ENCODE measurements at places on chromosomes 1 and 21. TPM values are rescaled to one million over a fixed set of nuclear protein-coding genes. Genes with fewer than 3 reads are reported as not detected.

DNA sequence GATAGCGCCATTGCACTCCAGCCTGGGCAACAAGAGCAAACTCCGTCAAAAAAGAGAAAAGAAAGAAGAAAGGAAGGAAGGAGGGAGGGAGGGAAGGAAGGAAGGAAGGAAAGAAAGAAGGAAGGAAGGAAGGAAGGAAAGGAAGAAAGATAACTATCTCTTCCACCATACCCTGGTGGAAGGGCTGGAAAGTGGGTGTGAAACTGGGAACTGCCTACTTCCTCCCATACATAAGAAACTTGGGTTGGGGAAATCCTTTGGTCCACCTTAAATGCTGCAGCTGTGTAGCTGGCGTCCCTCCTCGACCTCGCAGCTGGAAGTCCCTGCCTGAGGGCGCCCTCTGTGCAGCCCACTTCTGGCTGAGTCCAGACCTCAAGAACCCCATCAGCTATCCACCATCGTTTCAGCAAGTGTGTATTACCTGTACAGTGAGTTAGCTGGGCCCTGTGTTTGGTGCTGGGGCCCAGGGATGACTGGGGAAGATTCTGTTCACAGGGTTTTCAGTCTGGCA, 4.6 kb upstream of the FAM167B start:
- H3K4me3 ChIP-seq: no peak overlapping the region
- H3K4me1 ChIP-seq: peaks cover 13% of the 10 kb centered on the region
- H3K36me3 ChIP-seq: no peaks in the 10 kb centered on the region
- H3K27ac ChIP-seq: no peak overlapping the region
- DNase-seq: no peak

- DNase-seq: no peak
- H3K36me3 ChIP-seq: no peaks in the 10 kb centered on the region
- no peak overlapping the region for H3K4me3 ChIP-seq
- no peak overlapping the region for H3K27ac ChIP-seq
- H3K4me1 ChIP-seq: no peaks in the 10 kb centered on the region
Measured at GRCh38 chr1:222970040-222970439, 155.2 kb downstream of the DISP1 start.

The S100A6 gene
- 334 TPM for polyA plus RNA-seq

The DTL gene
- 10.1 TPM for polyA plus RNA-seq
